ENCODE measurements at places on chromosomes 3 and 15. TPM values are rescaled to one million over a fixed set of nuclear protein-coding genes. Genes with fewer than 3 reads are reported as not detected.

The TTC21A gene
- 19.0 TPM for polyA plus RNA-seq

The IL1RAP gene
- 26.1 TPM for polyA plus RNA-seq

The EHHADH gene
- polyA plus RNA-seq = 11.7 TPM

The FGF7 gene
- polyA plus RNA-seq = 19.7 TPM

The RNU5B-1 gene
- polyA plus RNA-seq = not detected

The HLTF gene
- 72.0 TPM for polyA plus RNA-seq
